Left ventricle myocardium superior (tissue), 1 donor: ENCODE measurements at places on chromosomes 13 and 19. TPM values are rescaled to one million over a fixed set of nuclear protein-coding genes. Genes with fewer than 3 reads are reported as not detected.

The DACH1 gene
- 3.5 TPM for total RNA-seq

The PEAK3 gene
- total RNA-seq: 0.87 TPM

The IGSF23 gene
- not detected for total RNA-seq

The CEACAM19 gene
- total RNA-seq: 4.2 TPM

The ZNF480 gene
- total RNA-seq: 16.0 TPM
